ENCODE measurements at places on chromosomes 4 and X. TPM values are rescaled to one million over a fixed set of nuclear protein-coding genes. Genes with fewer than 3 reads are reported as not detected.

- DNase-seq, result no peak
These were observed 73.0 kb upstream of the PJA1 start for GRCh38 chrX:69238114-69238886.

- DNase-seq, result peak; percentile 69
These were observed 65.8 kb downstream of the RASGEF1B start for GRCh38 chr4:81405900-81406401.

DNA sequence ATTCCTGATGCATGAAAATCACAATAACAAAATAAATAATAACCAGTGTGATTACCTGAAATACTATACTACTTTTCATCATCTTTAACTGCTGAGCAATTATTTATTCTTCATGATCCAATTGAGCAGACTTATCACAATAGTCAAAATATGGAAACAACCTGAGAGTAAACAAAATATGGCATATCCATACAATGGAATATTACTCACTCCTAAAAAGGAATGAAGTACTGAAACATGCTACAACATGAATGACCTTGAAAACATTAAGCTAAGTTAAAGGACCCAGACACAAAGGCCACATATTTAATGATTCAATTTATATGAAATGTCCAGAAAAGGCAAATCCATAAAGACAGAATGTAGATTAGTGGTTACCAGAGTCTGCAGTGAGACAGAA, 146.8 kb downstream of the MID1IP1 start:
- no peak for DNase-seq

DNA sequence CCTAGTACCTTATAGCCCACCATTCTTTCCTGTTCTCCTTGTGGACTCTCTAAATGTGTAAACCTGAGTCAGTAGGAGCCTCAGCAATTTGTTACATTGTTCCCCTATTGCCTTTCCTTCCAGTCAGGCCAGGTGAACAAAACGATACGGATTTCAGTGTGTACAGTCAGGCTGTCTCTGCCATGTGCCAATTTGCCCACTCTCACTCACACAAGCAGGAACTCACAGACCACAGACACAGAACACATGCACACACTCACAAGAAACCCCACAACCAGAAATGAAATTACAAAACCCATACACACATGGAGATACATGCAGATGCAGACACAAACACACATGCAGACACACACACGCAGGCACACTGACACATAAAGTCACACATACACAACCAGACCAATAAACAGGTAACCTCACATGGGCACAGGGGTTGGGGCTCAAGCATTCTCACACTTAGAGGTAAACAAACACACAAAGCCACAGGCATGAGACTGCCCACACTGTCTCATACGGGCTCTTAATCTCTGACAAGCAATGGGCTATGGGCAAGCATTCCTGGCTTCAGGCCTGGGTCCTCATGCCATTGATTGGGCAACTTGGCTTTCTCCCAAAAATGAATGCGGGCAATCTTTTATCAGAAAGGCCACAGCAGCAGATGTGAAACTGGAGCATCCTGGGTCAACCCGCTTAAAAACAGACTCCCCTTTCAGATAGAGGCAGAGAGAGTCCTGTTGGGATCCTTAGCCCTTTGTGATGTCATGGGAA, 68.7 kb downstream of the NBDY start:
- no peak for DNase-seq

GRCh38 chrX:84186603-84187532, 1.1 kb downstream of the RPS6KA6 start:
- DNase-seq, result peak; percentile 17

USP27X gene
- 1.5 TPM for total RNA-seq

VCX gene
- not detected for total RNA-seq

- DNase-seq, result no peak
These were observed 609.3 kb downstream of the FSTL5 start for GRCh38 chr4:161554372-161554990.

DRD5 gene
- total RNA-seq, result not detected

INTS6L gene
- 24.4 TPM for total RNA-seq

DNA sequence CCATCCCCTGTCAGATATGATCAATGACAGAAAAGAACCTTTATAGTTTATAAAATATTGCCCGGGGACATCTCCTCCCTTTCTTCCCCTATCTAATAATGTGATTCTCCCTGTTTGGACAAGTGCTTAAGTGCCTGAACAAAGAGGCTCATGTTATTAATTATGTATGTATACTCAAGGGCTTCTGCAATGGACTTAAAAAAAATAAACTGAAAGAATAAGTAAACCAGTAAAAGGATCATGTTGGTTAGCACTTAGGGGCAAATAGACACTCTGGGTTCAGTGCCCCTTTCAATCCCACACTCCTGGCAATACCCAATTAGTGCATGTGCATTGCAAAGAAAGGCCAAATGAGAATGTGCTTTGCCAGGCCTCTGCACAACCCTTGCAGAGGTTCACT, 30.7 kb upstream of the RPS6KA6 start:
- DNase-seq, result no peak

SPATA18 gene
- 0.26 TPM for total RNA-seq

TKTL1 gene
- total RNA-seq, result 1.5 TPM

- DNase-seq, result no peak
These were observed 240.8 kb upstream of the DDX53 start for GRCh38 chrX:22758807-22759481.

GRCh38 chr4:144820728-144821085, 174.8 kb downstream of the HHIP start:
- no peak for DNase-seq

DNA sequence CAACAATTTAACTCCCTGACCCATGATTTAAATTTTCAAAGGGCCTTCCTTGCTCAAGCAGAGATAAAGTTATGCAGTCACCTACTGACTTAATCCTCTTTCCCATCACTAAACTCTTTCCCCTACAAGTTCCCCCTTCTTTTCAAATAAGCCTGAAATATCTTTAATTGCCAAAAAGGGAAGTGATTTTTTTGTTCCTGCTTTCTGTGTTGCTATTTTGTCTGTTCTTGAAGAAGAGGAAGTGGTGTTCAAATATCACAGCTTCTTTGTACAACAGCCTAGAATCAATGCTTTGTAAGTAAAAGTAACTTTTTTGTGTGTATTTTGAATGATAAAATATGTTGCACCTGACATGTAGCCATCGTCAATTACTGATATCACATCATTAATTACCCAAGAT, 595.9 kb downstream of the CENPC start:
- DNase-seq, result no peak

DNA sequence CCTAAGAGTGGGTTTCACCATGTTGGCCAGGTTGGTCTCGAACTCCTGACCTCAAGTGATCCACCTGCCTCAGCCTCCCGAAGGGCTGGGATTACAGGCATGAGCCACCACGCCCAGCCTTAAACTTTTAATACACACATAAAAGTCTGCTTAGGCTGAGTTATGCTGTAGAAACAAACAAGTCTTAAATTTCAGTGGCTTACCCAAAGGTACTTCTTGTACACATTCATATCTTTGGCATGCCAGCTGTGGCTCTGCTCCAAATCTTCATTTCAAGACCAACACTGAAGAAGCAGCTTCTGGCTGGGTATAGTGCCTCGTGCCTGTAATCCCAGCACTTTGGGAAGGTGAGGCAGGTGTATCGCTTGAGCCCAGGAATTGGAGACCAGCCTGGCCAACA, 80.3 kb downstream of the PPEF2 start:
- DNase-seq, result no peak

GRCh38 chrX:129634541-129634940, 20.2 kb downstream of the APLN start:
- DNase-seq, result no peak

DNA sequence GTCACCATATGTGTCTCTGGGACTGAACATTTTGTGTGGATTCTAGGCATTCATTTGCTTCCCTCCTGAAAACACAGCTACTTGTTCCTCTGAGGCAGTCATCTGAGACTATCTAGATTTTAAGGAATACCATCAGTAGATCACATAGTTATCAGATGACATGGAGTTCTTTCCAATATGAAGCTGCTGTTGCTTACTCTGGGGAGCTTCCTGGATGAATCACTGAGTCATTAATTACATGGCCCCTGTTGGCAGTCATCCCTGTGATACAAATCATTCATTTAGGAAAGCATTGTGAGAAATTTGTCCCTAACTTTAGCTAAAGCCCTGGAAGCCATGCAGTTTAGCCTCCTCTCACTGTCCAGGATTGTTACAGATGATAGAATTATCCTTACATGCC, 98.2 kb upstream of the ARSJ start:
- DNase-seq, result no peak

DNA sequence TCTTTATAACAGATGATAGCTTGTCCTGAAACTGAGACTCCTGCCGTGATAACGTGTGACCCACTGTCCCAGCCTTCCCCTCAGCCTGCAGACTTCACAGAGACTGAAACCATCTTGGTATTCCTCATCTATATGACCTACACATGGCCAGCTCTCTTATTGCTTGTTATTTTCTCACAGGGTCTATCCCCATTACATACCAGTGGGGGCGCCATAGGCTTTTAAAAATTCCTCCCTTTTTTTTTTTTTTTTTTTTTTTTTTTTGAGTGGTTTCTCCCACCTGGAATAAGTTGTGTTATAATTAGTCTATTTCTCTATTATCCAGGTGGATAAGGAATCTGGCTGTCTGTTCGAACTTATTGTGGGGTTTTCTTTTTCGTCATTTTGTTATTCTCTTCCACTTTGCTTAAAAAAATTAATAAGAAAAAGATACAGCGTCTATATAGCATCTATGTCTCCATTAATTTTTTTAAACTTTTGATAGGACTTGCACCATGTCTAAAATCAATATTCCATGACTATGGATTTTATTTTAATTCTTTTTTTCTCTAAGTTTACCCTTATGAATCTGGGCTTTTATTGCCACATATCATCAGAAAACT, 47.2 kb downstream of the GYG2 start:
- DNase-seq, result no peak

- DNase-seq, result no peak
These were observed 70.9 kb upstream of the CBR4 start for GRCh38 chr4:169080981-169081380.

GRCh38 chrX:23509256-23509655, 158.0 kb upstream of the PRDX4 start:
- DNase-seq, result no peak

DNA sequence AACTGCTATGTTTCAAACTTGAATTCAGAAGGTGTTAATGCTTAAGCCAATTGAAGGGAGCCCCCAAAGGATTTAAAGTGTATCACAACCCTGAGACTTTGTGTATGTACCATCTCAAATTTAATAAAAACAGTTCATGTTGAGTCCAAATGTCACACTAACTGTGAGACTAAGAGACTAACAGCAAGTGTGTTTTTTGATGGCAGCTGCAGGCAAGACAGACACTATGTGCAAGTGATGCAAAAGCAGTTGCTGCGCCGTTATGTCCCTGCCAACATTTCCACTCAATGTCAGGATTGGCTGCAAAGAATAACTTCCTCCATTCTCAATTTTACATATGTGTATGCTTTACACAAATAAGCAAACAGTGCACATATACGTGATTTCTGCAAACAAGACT, 594.6 kb downstream of the IL15 start:
- no peak for DNase-seq

GRCh38 chrX:18424482-18425198, 768 bp upstream of the CDKL5 start:
- DNase-seq, result peak; percentile 32

- peak; percentile 23 for DNase-seq
These were observed 68.4 kb downstream of the MAOB start for GRCh38 chrX:43813898-43814297.

TRMT2B gene
- 23.2 TPM for total RNA-seq

CENPVL1 gene
- not detected for total RNA-seq

DNA sequence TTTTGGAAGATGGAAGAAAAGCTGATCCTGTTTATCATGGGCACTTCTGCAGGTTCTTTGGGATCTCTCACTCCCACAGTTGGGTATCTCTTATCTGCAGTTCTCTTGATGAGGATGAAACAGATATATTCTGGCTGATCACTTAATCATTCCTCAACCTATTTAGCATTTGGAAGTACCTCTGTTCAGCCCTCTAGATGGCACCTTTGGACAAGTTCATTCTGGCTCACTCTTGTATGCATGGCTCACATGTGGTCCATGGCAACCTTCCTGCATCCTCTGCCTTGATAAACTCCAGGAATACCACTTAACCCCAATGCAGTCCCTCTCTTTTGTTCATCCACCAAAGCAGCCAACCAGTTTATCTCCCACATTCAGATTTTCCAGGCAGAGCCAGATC, 74.2 kb downstream of the SMARCA5 start:
- DNase-seq, result no peak

ATP10D gene
- total RNA-seq, result 10.1 TPM

FAM184B gene
- total RNA-seq, result 0.03 TPM

NPY5R gene
- total RNA-seq, result not detected

- no peak for DNase-seq
These were observed 163.1 kb upstream of the PLAC1 start for GRCh38 chrX:134821370-134821769.
